ENCODE measurements at places on chromosomes 7 and 10. TPM values are rescaled to one million over a fixed set of nuclear protein-coding genes. Genes with fewer than 3 reads are reported as not detected.

DNA sequence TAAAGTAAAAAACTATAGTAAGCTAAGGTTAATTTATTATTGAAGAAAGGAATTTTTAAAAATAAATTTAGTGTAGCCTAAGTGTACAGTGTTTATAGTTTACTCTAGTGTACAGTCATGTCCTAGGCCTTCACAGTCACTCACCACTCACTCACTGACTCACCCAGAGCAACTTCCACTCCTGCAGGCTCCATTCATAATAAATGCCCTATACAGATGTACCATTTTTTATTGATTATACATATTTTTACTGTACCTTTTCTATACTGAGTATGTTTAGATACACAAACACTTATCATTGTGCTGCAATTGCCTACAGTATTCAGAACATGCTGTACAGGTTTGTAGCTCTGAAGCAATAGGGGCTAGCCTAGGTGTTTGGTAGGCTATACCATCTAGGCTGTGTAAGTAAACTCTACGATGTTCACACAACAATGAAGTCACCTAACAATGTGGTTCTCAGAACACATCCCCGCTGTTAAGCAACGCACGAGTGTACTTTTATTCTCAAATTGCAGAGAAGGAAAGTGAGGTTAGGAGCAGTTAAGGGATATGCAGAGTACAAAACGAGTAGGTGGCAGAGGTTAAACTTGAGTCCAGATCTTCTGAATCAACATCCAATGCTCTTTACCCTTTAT lies 38.9 kb upstream of the PLCE1 start:
- DNase-seq, result no peak

Gene FMC1
- total RNA-seq, result 15.1 TPM

Gene MALRD1
- total RNA-seq, result 1.2 TPM

Gene CDK5
- 47.7 TPM for total RNA-seq

Gene LRRN3
- total RNA-seq, result 153 TPM

DNA sequence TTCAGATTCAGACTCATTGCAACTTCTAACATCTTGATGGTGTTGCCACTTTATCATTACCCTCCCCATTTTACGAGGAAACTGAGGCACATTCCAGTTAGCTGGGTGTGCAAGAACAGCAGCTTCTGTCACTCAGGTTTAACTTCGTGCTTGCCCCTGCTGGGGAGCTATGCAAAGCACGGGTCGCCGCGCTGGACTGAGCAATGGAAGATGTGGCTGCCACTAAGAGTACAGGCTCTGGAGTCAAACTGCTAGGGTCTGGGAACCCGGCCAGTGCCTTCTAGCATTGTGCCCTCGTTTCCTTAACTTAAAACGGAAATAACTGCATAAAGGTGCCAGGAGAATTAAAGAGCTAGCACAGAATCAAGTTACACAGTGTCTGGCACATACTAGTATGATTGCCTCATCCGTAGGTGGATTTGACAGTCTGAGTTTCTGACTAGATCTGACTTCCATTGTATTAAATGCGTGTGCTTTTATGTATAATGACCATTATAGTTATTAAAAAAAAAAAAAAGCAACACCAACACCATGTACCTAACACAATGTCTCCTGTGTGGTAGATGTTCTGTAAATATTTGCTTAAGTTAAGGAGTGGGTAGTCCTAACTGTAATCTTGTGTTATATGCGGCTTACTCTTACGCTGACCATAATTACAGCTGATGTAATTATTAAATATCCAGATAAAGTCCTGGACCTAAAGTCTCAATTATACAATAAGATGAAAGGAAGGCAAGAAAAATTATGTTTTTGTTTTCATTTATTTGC lies 842 bp downstream of the ZNF22 start:
- DNase-seq, result no peak

DNA sequence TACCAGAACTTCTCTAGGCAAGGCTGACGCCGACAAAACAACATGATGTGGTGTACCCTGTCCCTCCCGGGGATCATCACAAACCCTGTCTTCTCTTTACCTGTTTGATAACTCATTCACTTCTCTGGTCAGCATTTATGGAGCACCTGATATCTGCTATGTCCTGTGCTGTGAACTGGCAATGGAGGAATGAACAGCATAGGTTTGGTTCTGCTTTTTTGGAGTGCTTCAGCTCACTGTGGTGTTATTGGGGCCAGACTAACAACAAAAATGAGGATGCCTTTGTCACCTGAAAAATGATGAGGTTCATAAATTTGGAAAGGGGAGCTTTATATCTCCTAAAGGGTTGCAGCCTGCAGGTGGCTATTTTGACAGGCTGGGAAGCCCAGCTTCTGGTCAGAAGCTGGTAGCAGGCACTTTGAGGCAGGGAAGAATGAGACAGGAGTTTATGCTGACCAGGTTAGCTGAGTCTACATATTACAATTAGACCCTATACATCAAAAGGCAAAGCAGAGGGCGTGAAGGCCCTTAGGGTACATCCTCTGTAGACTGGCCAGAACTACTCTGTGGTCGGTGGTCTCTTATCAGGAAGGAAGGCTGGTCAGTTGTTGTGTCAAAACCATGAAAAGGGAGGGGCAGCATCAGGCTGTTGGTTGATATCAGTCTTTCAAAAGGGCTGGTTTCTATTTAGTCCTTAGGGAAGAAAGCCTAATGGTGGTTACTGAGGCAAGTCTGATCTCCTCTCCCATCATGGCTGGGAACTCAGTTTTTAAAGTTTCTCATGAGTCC lies 42.3 kb downstream of the SH2D4B start:
- no peak for DNase-seq

DNA sequence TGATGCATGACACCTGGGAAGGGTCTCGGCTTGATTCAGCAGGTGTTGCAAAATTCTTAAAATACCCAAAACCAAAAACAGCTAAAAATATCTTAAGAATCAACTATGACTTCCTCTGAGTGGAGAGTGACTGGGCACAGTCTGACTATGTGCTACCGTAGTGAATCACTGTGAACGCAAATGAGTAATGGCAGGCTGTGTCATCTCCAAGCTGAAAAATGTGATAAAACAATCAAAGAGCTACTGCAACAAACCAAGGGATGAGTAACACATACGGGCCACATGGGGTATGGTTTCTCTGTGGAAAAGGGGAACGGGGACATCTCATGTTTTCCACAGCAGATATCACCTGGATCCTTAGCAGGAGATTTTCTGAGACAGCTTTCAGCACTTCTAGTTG lies 127.5 kb downstream of the ABCA13 start:
- DNase-seq, result no peak

Gene HOXA9
- not detected for total RNA-seq
